ENCODE measurements at places on chromosomes 16 and 17. TPM values are rescaled to one million over a fixed set of nuclear protein-coding genes. Genes with fewer than 3 reads are reported as not detected.
A peak's percentile ranks its signal among the peaks of the same experiment; 100 is the strongest.

PYDC1 gene
- total RNA-seq: not detected

TPPP3 gene
- 0.64 TPM for total RNA-seq

TAT gene
- 0.07 TPM for total RNA-seq

SPECC1 gene
- 47.8 TPM for total RNA-seq

DNA sequence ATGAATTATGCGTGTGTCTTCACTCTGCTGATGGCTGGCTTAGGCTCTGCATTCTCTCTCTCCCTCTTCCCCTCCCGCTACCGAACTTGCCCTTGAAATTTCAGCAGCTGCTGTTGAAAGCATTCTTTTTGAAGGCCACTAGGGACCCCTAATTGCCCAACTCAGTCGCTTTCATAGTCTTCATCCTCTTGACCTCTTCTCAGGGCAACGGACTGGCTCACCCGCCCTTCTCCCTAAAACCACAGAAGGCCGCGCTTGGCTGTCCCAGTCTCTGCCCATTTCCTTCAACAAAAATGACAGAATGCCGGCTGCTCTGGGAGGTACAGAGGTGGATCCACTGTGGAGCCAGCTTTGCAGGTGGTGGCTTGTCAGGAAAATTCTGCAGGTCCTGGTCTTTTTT, 21.0 kb upstream of the FMNL1 start:
- DNase-seq: peak; percentile 74

- DNase-seq: peak; percentile 42
Measured at GRCh38 chr17:34400301-34400931, 37.4 kb upstream of the CCL1 start.

DNA sequence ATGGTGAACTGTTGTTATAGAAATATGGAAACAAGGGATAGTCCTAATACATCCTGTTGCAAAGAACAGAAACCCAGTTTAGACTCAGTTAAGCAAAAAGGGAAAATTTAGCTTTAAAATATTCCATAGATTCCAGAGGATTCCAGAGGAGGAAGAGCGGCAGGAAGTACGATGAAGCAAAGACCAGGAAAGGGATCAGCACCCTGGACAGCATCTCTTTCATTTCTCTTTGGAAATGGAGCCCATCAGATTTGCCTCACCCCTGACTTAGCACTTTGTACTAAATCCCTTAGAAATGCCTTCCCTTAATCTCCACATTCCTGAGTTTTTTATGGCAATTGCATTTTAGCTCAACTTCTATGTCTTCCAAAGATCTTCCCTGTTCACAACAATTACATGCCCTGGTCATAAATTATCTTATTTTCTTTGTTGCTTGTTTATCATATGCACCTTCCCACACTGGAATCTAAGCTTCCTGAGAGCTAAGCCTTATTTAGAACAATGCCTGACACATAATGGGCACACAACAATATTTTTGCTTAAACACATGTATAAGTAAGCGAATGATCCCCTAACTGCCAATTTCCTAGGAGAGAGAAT, 150.0 kb upstream of the RBFOX1 start:
- peak; percentile 78 for DNase-seq

DNA sequence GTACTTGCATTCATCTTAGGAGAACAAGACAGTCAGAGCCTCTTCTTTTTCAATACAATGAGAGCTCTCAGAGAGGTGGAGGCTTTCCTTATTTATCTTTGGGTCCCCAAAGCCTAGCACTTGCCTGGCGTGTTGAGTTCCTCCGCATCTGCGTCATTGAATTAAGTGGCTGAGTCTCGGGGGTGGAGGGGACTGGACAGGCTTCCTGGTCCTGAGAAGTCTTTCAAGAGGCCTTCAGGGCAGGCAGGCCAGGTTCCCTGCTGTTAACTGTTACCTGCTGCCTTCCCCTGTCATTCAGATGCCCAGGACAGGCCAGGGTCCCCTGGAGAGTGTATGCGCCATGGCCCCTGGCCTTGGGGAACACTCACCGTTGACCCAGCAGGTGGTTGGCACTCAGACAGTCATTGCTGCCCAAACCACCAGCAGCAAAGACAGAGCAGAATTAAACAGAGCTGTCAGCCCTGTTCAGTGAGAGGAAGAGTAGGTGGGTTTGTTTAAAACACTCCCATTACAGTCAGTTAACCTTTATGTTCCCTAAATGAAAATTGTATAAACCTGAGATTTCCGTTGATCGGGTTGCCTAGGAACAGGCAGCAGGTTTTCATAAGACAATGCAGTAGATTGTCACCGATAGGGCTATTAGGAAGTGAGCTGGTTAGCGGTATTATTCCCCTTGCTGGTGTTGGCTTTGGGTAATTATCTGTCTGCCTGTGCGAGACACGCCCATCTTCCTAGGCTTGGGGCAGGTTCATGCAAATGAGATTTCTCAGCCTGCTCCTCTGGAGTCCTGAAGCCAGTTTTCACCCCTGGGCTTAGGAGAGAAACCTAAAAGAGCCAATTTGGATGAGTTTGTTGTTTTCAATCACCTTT, 132.7 kb downstream of the CCDC182 start:
- peak; percentile 91 for DNase-seq

GRCh38 chr17:40442392-40443195, 656 bp upstream of the IGFBP4 start:
- no peak for DNase-seq

DNA sequence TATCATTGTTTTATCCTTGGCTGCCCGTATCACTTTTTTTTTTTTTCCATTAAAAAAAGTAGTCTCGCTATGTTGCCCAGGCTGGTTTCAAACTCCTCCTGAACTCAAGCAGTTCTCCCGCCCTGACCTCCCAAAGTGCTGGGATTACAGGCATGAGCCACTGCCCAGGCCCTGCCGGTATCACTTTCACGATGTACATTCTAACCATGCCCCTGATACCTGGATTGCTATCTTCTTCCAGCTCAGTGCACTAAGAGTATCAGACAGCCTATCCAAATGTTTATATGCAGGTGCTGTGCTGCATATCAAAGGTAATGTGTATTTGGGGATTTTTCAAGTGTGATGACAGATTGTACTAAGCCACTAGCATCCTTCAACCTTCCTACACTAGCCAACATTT, 14.2 kb downstream of the MOSMO start:
- no peak for DNase-seq

DNA sequence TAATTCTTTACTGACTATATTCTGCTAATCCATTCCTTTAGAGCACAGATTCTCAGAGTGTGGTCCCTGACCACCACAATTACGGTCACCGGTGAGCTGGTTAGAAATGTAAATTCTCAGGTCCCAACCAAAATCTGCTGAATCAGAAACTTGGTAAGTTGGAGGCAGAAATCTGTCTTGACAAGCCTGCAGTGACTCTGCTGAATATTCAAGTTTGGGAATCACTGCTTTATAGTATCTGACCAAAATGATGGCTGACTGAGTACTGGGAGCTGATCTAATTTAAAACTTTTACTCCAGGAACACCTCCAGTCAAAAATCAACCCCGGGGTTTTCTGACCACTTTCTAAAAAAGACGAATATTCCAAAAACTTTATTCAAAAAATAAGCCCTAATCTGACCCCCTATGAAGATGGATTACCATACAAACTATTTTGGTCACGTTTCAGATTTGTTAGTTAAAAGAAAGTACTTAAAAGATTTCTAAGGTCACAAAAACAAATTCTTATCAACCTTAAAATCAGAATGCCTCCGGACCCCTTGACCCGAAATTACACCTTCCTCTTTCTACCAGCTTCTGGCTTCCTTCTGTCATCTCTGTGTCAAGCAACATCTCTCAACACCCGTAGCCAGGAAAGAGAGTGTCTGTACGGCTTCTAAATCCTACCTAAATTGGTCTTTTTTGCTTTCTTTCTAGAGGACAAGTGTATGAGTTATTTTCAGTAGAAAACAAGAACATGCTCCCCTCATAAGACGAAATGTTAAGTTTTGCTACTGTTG, 38.6 kb downstream of the CREBBP start:
- DNase-seq: no peak

DNA sequence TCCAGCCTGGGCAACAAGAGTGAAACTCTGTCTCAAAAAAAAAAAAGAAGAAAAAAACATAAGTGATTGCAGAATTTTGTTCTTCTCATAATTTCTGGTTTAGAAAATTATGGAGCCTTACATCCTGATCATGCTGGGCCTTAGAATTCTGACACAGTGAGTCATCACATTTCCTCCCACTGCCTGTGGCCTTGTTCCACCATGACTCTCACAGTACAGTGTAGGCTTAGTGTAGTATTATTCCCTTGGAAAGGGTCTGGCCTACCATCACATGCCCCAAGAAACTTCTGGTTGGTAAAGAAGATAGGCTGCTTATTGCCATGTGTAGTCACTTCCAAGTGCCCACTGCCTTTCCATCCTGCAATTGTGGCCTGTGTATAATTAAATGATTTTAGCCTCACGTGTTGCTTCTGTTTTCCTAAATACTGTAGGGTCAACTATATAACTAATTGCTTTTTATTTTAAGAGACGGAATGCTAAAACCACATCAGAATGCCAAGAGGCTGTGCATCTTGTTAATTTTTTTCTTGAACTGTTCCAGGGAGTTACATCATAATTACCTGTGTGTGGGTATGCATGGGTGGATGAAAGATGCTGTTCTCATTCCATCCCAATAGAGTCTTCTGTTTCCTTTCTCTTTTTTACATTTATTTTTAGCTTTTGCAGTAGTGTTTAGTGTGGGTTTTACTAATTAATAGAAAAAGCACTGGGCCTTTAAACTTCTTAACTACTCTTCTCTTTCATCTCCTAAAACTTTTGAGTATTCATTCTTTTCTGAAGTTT, 25.9 kb downstream of the OGFOD1 start:
- DNase-seq: no peak

- DNase-seq: peak; percentile 72
Measured at GRCh38 chr17:77311371-77311981, 170.7 kb downstream of the SEC14L1 start.

DNA sequence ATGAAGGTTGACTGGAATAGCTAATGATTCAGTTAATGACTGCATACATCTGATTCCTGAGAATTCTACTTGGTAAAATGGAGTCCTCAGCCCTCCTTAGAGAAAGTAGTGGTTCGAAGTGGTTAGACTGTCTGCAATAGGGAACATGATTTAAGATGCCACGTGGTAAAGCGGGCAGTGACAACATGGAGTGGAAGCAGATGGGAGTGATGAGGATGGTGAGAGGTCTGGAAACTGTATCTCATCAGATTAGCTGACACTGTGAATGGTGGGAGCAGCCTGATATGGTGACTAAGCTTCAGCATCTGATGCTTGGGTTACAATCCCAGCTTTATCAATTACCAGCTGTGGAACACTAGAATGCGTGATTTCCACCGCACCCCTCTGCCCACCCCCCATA, 8.4 kb downstream of the CDH11 start:
- no peak for DNase-seq

- no peak for DNase-seq
Measured at GRCh38 chr17:67836205-67836987, 11.1 kb downstream of the BPTF start.

DNA sequence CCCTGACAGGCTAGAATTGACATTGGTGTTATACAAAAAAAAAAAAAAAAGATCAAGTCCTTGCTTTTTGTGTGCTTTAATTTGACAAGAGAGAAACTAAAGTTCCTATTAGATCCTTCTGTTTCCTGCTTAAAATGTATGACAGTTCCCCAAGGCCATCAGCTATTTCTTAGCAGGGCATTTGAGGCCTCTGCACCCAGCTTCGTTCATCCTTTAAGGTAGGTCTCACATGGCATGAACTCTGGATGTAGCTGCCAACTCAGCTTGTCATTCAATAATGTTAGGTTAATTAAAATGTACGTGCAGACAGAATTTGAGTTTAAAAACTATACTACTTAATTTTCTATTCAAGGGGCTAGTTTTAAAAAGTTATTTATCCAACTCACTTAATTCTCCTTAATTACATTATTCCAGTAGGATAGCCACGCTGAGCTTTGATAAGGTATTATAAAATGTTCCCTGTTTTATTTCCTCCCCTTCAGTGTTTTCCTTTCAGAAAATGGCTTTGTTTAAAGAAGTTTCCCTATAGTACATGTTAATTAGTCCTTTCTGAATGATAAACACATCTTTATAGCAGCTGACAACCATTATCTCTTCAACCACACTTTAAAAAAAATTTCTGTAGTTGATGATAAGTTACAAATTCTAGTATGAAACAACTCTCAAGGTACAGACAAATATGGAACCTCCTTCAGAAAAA, 1.2 kb upstream of the RFFL start:
- no peak for DNase-seq

DNA sequence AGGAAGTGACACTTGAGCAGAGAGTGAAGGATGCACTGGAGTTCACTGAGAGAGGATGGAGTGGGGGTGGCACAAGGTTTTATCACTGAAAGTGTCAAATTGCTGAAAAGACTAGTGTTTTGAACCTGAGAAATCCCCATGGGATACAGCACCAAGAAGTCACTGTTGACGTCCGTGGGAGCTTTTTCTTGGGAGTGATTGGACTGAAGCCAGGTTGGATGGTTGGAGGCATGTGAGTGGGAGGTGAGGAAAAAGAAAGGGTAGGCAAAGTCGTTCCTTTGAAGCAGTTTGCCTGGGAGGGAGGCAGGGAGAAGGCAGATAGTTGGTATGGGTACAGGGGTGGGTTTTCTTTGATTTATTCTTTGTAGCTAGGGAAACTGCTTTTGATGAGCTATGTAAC, 39.9 kb upstream of the SDK2 start:
- DNase-seq: peak; percentile 43

DNA sequence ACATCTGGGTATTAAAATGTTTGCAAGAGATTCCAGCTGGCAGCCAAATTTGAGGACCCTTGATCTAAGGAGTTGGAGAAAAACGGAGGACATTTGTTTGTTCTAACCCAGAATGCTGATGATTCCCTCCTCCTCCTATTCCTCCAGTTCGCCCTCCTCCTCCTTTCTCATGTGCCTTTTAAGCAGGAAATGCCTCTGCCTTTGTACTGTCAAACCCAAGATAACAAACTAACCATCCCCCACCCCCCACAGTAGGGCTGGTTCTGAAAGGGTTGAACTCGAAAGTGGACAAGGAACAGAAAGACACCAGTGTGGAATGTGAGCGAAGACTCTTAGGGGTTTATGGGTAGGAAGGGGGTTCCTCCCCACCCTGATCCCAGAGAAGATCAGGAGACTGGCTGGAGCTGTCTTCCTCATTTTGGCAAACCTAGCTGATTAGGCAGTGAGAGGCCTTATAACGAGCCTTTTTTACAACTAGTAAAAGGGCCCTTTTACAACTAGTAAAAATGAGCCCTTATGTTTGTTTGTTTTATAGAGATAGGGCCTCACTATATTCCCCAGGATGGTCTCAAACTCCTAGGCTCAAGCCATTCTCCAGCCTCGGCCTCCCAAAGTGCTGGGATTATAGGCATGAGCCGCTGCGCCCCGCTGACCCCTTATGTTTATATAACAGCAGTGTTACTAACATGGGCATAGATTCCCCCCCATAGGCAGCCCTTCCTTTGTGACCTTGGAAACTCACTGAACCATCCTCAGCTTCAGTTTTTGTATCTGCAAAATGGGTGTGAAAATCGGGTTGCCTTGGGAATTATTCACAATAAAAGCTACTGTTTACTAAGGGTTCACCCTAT, 975 bp downstream of the CHD9 start:
- peak; percentile 84 for DNase-seq

- DNase-seq: no peak
Measured at GRCh38 chr17:4444782-4445473, 11.2 kb downstream of the SPNS3 start.

- DNase-seq: no peak
Measured at GRCh38 chr16:69381231-69381630, 4.6 kb downstream of the TERF2 start.
